Activated CD4-positive, alpha-beta T cell treated with anti-CD3 and anti-CD28 coated beads, Interleukin-2, amount 50 U/mL, for 4 hours (primary cell): ENCODE measurements at places on chromosomes 7 and 10.

GRCh38 chr10:44385026-44385695, at the start of gene CXCL12:
TSS of gene CXCL12 (minus strand) at chr10:44385097. CDS start at chr10:44385005, 92 bp downstream.
- DNase-seq, result no peak

DNA sequence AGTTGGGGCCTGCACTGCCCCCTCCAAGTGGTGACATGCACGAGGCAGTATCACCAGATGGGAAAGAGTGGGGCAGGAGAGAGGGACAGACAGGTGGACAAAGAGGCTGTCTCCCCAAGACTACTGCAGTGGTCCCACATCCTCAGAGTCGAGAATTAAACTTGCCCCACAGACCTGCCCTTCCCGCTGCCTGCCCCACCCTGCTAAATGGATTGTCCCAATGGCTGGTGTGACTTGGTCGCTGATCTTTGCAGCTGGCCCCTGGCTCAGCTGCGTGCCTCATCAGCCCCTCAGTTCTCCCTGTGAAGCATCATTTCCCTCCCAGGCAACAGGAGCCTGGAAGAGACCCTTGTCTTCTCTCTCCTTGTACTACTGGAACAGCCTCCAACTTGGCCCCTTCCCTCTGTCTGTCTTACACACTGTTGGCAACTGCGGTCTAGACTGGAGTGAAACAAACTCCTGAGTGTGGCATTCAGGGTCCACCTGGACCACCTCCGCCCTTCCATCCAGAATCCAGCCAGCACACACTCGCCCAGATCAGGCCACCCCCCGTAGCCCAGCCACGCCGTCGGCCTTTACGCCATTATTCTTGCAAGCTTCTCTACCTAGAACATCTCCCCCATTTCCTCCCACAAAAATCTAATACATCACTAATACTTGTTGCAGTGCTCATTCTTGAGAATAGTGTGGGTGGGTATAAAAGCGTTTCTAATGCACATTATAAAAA, 275.1 kb downstream of the CELF2 start:
- no peak for DNase-seq

DNA sequence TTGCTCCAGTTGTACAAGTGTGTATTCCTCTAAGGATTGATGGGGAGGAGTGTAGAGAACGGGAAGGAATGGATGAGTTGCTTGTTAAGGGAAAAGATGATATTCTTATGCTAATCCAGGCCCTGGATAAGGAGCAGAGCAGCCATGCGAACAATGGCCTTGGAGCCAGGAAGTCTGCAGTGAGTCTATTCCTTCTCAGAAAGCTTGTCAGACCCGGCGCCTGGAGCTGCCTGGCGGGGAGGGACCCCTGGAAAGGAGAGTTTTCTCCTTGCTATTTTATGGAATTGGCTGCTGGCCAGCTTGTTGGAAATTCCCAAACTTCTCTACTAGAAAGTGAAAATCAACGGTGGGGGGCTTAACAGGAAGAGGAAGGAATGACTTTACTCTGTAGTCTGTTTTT, 89.1 kb downstream of the MMRN2 start:
- no peak for DNase-seq

DNA sequence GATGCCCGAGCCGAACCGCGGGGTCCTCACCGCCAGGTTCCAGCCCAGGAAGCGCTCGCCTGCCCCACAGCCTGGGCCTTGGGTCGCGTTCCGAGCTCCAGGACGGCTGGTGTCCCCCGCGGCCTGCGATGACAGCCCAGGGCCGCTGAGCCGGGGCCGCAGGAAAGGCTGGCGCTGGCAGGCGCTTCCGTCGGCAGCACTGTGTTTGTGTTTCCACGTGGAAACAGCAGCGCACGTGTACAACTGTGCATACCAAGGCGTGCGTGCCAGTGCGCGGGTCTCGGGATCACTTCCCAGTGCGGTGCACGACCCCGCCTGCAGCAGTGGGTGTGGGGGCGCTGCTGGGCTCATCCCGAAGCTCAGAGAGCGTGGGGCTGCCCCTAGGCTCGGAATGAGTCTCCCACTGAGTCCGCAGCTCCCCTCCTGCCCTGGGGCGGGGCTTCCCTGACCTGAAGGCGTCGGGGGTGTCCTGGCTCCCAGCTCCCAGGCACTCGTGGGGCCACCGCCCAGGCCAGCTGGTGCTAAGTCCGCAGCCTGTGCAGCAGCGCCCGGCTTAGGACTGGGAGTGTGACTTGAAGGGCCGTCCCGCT, 17.2 kb downstream of the AP5Z1 start:
- peak; percentile 19 for DNase-seq

- no peak for DNase-seq
These were observed 147.2 kb upstream of the EEPD1 start for GRCh38 chr7:36005876-36006275.

DNA sequence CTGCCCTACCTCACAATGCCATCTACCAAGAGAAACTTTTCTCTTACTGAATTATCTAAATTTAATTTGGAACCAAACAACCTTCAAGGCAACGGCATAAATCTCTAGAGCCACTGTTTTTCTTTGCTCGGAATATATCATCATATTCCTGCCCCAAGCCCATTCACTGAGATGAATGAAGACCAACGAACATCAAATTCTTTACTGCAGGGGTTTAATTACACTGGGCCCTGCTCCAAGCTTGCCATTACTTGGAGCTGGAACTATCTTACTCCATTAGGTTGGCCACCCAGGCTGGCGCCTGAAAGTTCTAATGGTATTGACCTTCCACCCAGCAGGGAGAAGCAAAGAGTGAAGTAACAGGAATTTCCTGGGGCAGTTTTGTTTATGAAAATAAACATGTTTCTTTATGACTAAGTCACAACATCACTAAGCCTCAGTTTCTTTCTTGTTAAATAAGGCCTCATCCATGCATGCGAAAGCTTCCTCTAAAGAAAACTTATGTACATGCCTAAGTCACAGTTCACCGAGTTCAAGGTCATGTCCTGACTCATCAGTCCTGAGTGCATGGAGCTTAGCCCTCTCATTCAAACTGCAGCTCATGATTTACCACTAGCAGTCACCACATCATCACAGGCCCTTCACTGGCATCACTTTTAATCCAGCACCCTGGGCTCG, 42.1 kb upstream of the ANAPC16 start:
- no peak for DNase-seq

DNA sequence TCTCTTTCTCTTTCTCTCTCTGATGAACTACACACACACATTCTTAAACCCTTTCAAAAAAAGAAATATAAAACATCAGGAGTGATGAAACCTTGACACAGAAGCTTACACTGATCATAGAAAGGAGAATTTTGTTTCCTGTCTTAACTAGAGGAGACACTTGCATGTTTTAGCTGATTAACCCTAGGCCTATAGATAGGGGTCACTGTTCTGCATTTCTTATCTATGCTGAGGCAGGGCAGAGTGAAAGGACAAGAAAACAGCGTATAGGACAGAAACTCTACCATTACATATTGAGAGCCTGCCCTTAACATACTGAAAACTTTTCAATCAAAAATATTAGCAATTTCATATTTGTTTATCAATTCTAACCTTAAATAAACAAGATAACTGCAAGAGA, 680.6 kb upstream of the MBL2 start:
- DNase-seq, result no peak

GRCh38 chr10:26627324-26627723, 70.2 kb upstream of the PDSS1 start:
- no peak for DNase-seq
